ENCODE measurements at places on chromosomes 11 and 22.
A peak's percentile ranks its signal among the peaks of the same experiment; 100 is the strongest.

- DNase-seq: no peak
Measured at GRCh38 chr22:17172029-17172833, 13.2 kb upstream of the HDHD5 start.

GRCh38 chr11:32597921-32598320 is 14.3 kb downstream of the EIF3M start:
- DNase-seq: no peak

GRCh38 chr11:122198291-122198983 is 82.4 kb upstream of the BLID start:
- DNase-seq: no peak

GRCh38 chr11:122523846-122524805 is 131.4 kb upstream of the UBASH3B start:
- DNase-seq: peak; percentile 43

DNA sequence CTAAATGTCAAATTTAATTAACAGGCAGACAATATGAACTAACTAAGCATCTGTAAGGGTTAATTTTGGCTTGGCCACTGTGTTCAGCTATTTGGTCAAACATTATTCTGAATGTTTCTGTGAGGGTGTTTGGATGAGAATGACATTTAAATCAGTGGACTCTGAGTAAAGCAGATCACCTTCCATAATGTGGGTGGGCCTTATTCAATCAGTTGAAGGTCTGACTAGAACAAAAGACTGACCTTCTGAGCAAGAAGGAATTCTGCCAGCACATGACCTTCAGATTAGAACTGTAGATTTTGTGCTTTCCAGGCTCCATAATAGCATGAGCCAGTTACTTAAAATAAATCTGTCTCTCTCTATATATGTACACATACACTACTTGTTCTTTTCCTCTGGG is 12.0 kb upstream of the EED start:
- no peak for DNase-seq

GRCh38 chr22:22085702-22086500 is 103.3 kb upstream of the TOP3B start:
- DNase-seq: no peak

GRCh38 chr11:59666969-59667368 is 1.9 kb downstream of the PATL1 start:
- no peak for DNase-seq

- DNase-seq: no peak
Measured at GRCh38 chr22:47659467-47660223, 897.2 kb downstream of the TBC1D22A start.

DNA sequence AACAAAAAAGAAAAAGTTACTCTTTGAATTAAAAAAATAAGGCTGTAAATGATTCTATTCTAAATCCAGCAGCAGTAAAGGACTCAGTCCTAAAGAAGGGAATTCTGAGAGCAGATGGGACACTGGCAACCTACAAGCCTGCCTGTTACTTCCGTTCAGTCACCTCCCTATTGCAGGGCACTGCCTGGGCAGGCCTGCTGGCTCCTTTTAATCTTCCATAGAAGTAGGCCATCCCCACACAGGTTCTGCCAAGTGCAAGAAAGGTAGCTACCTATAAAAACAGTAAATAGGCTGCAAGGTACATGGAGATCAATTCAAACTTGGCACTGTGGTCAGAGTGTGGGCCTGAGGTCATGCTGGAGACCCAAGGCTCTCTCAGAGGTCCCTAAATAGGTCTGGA is 136.4 kb downstream of the TRIM44 start:
- DNase-seq: no peak

DNA sequence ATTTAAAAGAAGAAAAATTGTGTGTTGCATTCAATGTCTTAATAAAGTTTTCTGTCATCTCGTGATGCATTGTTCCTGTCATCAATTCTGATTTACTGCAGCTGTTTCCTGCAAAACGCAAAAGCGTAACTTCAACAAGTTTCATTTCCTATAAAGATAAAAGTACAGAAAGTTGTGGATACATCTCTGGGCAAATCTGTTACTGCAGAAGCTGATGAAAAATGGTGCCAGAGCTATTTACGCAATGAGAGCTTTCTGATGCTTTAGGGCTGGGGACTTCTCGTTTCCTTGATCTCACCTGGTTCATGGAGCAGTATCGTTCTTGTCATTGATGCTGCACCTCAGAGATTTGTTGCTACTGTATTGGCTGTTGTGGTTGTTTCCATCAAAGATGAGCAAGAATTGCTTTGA is 15.5 kb upstream of the MS4A12 start:
- DNase-seq: no peak

DNA sequence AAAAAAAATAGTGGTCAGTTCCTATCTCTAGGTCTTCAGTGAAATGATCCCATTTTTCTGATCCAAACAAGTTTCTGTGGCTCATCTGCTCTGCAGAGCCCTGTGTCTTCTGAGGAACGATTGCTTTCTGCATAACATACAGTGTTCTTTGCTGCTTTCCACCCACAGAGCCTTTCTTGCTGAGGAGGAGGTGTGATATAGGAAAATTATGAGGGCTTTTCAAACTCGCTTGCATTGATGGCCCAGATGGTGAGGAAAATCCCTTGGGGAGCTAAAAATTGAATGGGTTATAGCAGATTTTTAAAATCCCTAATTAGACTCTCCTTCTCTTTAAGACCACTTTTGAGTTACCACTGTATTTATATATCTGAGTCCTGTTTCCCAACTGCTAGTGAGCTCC is 31.3 kb downstream of the JAM3 start:
- DNase-seq: no peak

GRCh38 chr22:26707581-26707980 is 50.2 kb downstream of the MIAT start:
- DNase-seq: no peak

- no peak for DNase-seq
Measured at GRCh38 chr11:112972399-112973145, 11.4 kb downstream of the NCAM1 start.

DNA sequence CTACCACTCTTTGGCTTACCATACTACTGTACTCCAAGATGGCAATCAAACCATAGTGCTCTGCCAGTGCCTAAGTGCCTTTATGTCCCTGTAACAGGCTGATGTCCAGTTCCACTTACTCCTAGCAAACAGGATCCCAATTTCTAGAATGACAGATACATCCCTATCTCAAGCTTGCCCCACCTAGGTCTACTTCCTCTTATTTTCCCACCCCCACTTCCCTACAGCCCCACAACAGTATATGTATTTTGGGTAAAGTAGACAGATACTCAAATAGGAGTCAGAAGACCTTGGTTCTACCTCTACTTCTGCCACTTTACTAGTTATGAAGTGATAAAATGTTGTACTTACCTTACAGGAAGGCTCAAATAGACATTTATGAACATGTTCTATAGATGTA is 24.1 kb downstream of the SIK3 start:
- no peak for DNase-seq

DNA sequence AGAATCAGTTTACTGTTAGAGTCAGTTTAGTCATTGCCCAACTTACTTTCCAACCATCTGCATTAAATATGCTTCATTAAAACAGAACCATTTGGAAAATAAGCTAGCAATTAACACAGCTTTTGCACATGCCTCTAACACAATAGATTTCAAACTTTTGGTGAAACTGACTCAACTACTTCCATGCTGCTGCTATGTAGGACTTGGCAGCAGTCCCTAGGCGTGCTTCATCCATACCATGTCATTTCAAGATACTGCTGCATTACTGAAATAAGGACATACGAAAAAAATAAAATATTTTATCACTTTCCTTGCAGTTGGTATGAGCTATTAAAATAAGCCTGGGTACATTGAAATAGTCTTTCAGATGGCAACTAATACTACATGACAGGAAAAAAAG is 65.5 kb upstream of the SOX6 start:
- DNase-seq: no peak

GRCh38 chr11:128342511-128343134 is 244.7 kb downstream of the ETS1 start:
- DNase-seq: peak; percentile 95

- DNase-seq: no peak
Measured at GRCh38 chr11:124578761-124579160, 9.0 kb downstream of the OR8A1 start.

- DNase-seq: no peak
Measured at GRCh38 chr11:46914910-46915309, 3.4 kb downstream of the LRP4 start.

DNA sequence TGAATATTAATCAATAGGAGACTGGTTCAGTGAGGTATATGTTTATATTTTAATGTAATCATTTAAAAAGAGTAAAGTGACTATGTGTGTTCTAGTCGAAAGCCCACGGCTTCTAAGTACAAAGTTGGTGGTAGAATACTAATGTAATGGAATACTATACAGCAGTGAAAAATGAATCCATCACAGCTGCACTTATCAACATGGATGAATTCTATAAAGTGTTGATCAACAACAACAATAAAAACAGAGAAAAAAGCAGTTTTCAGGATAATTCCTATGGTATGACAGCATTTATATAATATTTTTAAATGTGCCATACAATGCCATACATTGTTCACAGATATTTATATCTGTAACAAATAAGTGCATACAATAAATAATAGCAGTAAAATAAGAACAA is 114.1 kb downstream of the SEZ6L start:
- DNase-seq: no peak

DNA sequence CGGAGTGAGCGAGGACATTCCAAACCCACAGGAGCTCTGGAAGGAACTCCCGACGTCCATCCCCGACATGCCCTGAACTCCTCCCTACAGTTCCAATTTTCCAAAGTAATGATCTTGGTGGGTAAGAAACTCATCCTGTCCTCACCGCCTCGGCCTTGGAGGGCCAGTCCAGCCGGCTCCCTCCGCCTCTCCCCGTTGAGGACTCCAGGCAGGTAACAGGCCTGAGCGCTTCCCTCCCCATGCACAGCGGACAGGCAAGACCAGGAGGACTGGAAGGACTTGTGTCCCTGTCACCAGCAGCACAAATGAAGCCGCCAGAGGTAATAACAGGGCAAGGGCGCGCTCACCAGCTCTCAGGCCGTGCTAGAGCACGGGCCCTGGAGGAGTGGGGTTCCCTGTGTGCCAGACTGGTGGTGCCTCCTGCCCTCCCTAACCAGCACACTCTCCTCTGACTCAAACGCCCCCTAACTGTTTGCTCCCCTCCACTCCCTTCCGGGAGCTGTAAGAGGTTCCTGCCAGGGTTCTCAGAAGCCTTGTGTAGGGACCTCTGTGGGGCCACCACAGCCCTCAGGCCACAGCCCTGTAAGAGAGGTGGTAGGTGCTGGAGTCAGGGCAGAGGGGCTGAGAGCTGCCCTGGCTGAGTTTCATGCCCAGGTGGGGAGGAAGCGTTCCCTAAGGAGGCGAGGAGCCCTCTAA is 17.1 kb downstream of the OVOL1 start:
- no peak for DNase-seq

DNA sequence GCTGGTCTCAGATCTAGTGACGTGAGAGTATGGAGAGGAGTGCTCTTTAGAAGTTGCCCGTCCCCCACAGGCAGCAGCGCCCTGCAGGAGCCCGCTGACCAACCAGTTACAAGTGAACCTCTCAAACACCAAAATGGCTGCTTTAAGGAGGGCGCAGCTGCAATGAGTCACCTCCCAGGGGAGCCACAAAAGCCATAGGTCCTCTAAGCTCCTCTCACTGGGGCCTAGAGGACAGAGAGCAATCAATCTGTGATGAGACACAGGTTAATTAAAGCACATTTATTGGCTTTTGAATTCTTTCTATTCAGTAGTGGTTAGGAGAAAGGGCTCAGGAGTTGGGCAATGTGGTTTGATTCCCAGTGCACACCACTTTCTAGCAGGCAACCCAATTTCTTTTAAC is 15.5 kb upstream of the RAPSN start:
- DNase-seq: no peak

DNA sequence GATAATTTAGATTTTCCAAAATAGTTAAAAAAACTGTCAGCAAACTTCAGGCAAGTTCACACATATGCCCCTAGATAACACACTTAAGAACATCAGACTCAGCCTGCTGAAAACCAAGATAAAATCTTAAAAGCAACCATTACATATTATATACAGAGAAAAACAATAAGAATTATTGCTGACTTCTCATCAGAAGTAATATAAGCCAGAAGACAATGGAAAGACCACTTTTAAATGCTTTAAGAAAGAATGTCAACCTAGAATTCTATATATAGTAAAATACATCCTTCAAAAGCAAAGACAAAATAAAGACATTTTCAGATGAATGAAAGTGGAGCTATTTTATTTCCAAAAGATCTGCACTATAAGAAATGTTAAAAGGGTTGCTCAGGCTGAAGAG is 37.8 kb upstream of the SC5D start:
- no peak for DNase-seq

Data from smooth muscle cell of the brain vasculature (primary cell).